ENCODE measurements at places on chromosomes 13 and 19.

DNA sequence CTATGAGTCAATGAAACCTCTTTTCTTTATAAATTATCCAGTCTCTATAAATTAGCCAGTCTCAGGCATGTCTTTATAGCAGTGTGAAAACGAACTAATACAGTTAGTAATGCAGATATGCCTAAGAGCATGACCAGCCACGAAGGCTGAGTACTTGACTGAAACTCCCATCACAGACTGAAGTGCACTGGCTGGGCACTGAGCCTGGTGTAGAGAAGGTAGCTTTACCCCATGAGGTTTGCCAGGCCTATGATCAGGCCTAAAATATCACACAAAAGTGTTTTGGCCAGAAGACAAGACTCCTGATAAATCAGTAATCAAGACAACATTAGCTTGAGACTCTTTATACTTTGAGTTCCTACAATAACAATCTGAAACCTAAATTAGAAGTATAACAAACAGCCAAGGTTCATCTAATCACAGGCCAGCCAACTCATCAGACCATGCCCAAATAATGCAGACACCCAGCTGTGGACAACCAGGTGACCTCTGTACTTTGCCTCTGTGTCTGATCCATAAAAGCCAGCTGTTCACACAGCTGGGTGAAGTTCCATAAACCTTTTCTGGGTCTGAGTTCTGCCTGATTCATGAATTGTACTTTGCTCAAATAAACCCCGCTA lies 771.8 kb upstream of the SLITRK1 start:
- no peak for DNase-seq

DNA sequence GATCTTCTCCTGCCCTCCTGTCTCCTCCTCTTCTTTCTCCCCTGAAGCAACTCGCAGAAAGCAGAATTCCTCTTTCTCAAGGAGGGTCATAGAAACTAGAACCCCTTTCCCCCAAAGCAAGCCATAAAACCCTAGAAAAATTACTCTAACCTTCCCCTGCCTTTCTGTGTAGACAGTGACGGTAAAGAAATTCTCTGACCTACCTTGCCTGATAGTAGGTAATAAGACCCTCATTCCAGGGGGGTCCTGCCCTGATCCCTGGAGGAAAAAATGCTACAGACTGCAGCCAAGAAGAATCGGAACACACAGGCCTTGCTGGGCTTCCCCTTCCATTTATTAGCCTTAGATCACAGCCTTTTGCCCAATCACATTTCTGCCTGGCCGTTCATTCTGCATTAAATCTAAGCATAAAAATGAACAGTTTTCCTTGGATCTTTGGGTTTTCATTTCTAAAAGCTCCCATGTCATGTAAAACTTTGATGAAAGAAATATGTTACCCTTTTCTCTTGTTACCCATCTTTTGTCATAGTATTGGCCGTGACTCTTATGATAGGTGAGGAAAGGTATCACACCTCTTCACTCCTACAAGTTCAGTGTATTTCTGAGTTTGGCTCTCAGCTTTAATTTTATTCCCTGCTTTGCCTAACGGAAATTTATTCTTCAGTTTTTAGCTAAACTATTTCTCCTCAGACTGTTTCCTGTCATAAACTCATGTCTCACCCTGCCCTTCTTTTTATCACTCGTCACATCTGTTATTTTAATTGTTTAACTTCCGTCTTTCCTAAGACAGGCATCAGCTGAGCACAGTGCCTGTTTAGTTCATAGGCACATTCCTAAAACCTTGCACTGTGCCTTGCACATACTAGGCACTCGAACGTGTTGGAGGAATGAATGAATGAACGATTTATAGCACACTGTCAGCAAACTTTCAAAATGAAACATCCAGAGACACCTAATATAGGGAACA lies 20.4 kb upstream of the CPB2 start:
- no peak for DNase-seq

- DNase-seq: no peak
Measured at GRCh38 chr13:44292545-44292944, 81.1 kb upstream of the SERP2 start.

DNA sequence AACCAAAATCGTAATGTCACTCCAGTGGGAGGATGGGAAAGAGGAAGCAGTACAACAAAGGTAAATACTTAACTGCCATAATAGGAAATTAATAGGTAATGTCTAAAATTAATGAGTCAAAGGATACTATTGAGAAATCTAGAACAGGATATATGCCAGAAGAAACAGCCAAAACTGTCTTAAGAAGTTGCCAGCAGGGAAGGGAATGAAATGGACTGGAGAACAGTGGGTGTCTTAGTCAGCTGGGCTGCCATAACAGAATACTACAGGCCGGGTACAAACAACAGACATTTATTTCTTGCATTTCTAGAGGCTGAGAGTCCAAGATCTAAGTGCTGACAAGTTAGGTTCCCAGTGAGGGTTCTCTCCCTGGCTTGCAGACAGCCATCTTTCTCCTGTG lies 40.3 kb upstream of the IPO5 start:
- DNase-seq: no peak

- DNase-seq: peak; percentile 47
Measured at GRCh38 chr13:99432609-99433542, 68.4 kb upstream of the TM9SF2 start.

DNA sequence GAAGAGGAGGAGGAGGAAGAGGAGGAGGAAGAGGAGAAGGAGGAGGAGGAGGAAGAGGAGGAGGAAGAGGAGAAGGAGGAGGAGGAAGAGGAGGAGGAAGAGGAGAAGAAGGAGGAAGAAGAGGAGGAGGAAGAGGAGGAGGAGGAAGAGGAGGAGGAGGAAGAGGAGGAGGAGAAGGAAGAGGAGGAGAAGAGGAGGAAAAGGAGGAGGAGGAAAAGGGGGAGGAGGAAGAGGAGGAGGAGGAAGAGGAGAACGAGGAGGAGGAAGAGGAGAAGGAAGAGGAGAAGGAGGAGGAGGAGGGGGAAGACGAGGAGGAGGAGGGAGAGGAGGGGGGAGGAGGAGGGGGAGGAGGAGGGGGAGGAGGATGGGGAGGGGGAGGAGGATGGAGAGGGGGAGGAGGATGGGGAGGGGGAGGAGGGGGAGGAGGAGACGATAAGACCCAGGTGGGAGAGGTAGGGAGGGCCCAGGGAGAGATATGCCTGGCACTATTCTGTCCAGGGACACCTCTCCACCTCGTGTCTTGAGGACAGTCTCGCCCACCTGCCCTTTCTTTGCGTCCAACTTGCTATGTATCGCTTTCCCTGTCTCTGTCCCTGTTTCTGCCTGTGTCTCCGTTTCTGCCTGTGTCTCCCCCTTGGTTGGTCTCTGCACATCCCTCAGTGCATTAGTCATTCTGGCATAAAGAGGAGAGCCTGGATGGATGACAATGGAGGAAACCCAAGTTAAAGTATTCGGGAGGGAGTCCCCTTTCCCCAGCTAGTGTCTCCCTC lies 7.1 kb upstream of the KLK5 start:
- no peak for DNase-seq

- DNase-seq: no peak
Measured at GRCh38 chr13:111919849-111920248, 147.1 kb upstream of the SOX1 start.

- no peak for DNase-seq
Measured at GRCh38 chr13:113545931-113546516, 38.5 kb upstream of the TFDP1 start.

- no peak for DNase-seq
Measured at GRCh38 chr19:18083929-18084684, 2.6 kb downstream of the IL12RB1 start.

DNA sequence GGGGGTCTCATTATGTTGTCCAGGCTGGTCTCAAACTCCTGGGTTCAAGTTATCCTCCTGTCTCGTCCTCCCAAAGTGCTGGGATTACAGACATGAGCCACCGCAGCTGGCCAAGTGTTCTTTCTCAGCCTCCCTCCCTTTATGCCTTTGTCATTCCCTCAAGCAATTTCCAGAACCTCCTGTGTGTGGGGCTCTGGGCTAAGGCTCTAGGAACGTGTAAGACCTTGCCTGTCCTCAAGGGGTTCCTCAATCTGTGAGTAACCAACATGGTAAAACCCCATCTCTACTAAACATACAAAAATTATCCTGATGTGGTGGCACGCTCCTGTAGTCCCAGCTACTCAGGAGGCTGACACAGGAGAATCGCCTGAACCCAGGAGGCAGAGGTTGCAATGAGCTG lies 15.5 kb upstream of the SPACA4 start:
- DNase-seq: no peak

DNA sequence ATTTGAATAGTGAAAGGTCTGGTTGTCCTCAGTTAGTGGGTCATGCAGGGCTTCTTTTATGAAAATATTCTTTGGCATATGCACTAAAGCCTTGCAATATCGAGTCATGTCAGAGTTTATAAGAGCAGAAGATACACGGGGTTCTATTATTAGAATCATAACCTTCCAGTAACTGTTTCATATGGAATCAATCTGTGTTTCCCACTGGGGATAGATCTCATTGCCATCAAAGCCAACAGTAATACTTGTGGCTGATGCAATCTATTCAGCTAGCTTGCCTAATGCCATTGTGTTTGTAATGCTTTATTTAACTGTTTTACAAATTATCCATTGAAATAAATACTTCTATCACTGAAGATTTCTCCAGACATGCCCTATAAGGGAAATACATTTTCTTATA lies 746.9 kb upstream of the PCDH9 start:
- no peak for DNase-seq

DNA sequence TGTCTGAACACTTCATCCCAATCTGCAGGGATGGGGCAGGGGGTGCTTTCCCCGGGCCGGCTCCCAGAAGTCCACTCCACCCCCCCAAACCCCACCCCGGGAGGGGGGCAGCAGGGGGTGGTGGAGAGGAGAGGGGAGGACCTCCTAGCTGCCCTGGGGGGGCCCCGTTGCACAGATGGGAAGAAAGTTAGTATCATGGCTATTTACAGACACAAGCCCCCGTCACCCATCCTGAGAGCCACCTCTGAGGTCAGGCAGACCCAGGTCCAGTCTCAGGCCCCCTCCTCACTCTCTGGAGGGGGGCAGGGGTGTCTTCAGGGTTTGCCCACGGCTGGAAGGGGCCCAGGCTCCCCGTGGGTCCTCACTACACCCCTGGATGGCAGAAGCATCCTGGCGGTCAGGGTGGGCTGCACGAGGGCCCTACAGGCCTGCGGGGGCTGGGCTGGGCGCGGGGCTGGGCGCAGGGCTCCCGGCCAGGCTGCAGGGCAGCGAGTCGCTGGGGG lies 5.8 kb upstream of the REXO1 start:
- DNase-seq: no peak

- DNase-seq: no peak
Measured at GRCh38 chr13:105165449-105166125, 1369.9 kb downstream of the EFNB2 start.

GRCh38 chr13:75353781-75354193 lies 128.2 kb downstream of the TBC1D4 start:
- no peak for DNase-seq

DNA sequence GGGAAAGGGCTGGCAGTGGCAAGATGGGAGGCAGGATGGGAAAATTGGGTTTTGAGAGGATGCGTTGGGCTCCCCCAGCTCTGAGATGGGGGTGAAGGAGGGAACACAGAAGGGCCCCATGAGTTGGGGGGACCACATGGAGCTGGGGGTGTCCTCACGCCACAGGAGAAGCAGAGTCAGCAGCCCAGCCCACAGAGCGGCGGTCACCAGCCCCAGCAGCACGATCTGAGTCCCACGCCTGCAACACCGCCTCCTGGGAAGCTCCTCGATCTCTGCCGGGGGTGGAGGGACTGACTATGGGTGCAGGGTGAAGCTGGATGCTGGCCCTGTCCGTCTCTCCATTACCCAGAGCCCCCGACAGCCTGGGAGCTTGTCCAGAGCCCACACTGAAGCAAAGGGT lies 3.3 kb downstream of the FCER2 start:
- no peak for DNase-seq

DNA sequence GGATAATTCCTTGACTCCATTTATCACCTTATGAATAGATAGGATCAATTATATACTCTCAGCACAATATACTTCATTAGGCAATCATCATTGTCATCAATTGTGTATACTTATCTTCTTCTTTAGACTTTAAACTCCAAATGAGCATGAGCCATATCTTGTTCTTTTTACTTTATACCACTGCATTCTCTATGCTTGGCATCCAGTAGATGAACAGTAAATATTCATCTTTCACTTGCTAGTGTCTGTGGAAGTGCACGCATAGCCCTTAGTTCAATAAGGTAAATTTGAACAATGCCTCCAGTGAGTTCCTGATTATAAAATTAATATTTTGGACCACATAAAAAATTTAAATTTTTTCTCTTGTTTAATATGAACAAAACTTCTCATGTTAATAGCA lies 172.3 kb upstream of the SPRY2 start:
- no peak for DNase-seq

DNA sequence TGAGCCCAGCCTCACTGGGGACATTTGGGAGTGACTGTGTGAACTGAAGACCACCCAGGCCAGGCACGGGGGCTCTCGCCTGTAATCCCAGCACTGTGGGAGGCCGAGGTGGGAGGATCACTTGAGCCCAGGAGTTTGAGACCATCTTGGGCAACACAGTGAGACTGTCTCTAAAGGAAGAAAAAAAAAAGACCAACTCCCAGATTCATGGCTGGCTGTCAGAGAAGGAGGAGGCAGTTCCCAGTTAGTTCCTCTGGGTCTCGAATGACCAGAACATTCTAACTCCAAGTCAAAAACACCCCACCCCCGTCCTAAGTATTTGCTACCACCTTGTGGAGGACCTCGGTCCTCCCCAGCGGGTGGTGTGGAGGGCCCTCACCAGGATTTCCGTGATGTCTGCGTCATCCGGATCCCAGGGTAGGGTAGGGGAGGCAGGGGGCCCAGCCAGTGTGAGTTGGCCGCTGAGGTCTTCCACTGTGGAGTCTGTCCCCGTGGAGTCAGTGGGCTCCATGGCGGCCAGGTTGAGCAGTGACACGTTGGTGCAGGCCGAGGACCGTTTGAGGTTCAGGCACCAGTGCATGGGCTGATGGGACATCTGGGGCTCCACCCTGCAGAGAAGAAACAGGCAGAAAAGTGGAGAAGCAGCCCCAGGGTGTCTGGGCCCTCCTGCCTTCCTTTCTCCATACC lies 1.3 kb downstream of the TSKS start:
- DNase-seq: no peak

DNA sequence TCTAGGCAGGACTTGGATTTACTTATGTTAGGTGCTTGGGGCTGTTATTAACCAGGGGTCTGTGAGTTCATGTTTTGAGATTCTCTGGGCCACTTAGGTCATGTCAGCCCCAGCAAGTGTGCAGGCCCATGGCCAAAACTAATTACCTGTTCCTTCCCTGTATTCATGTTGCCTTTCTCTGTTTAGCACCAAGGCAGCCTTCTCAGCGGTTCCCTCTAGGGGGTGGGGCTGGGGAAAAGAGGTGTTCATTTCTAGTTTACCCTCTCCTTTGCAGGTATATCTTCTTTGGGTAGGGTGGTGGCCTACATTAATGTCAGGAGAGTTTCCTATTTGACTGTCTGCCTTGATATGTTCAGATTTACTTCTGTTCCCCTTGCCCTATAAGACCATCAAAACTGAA lies 61.7 kb downstream of the PDS5B start:
- no peak for DNase-seq

All from NCI-H460 (cell line).